ENCODE measurements at places on chromosomes 7 and 10.

DNA sequence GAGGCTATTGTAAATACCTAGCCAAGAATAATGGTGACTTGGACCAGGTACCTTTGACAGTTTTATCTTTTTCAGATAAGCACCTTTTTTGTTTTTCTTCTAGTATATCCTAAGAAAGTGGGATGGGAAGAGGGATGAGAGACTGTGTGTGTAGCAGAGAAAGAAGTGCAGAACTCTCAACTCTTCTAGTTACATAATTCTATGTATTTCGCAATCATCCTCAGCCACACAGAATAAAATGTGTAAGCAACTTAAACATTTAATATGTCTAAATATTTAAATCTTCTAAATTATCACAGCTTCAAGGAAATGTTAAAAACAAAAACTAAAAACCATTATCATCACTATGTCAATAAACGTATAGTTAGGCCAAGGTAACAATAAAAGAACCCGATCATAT, 42.6 kb upstream of the GSAP start:
- DNase-seq, result no peak

DNA sequence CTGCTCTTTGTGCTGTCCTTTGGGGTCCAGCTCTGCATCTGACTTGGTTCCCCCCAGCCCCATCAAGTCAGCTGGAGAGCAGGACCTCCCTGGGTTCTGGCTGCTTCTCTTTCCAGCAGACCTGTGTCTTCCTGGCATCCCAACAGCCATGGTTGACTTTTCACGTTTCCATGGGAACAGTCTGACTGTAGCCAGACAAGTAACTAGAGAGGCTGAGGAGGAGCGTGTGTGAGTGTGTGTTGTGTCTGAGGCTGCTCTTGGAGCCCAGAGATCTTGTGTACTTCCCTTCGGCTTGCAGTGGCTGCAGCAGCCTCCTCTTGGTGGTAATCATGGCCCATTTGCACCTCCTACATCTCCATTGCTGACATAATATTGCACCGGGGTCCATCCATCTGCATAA, 332.0 kb downstream of the RPS24 start:
- DNase-seq, result no peak

DNA sequence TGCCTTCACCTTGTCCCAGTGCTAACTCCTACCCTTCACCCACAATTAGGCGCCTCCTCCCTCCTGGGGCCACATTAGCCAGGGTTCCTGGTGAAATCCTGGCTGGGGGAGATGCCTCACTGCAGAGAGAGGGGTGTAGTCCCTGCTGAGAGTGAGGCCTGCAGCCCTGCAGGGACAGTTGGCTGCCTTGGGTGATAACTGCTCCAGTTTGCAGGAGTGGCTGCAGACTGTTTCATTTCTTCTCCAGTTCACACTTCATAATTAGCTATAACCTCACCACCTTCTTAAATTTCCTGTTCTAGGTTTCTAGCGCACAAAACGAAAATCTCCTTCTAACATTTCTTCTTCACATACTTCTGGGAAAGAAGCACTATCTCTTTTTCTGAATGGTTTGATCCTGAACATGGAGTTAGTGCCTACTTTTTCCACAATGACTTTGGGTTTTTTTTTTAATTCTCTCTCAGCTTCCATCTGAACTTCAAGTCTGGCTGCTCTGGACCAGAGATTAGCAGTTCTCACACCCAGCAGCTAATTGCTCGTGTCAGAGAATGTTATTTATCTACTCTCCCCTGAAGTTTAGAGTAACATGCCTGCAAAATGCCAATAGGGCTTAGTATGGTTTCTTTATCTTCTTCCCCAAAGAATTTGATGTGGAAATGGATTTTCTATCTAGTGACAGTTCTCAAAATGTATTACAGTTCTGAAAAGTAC, 15.5 kb upstream of the JAZF1 start:
- DNase-seq, result no peak

DNA sequence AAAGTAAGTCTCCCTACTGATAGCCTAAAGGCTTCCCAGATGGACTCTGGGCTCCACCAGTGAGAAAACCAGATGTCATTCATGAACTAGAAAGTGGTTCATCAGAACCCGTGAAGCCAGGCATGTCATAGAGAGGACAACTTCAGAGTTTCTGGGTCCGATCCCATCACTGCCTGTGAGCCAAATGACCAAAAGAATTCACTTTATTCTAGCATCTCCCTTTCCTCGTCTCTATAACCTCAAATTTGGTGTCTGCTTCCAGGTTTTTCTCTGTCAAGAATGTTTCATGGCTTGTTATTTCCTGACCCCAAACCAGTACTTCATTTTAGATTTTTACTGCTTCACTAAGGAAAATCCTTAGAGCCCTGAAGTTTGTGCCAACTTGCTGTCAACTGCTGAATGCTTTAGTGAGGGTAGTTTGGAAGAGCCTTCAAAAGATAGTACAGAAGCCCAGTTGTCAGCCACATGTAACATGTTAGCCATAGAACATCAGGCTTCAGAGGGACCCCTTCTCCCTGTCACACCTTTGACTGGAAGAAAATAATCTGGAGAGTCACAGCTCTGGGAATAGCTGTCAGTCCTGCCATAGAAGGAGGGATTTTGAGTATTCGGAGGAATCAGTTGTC, 34.0 kb downstream of the ITGB8 start:
- no peak for DNase-seq

- DNase-seq, result no peak
These were observed 97.0 kb upstream of the PALS2 start for GRCh38 chr7:24476227-24476626.

All from lower leg skin (tissue), 4 donors.